ENCODE measurements at places on chromosomes 12 and 14.

DNA sequence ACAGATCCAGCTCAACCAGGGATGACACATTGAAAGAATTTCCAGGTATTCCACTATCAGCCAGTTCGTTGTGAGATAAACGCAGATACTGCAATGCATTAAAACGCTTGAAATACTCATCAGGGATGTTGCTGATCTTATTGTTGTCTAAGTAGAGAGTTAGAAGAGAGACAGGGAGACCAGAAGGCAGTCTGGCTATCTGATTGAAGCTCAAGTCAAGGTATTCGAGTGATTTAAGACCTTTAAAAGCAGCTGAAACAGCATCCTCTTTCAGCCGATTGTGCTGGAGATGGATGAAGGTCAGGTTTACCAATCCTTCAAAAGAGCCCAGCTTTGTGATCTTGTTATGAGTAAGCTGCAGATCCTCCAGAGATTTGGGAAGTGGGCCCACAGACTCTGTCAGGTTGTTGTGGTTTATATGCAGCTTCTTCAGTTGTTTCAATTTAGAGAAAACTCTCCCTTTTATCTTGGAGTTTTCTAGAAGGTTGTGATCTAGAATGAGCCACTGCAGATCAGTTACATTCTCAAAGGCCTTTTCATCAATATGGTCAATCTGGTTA lies 3.0 kb downstream of the LUM start:
- DNase-seq, result peak; percentile 28

- DNase-seq, result no peak
These were observed 72.1 kb upstream of the AVPR1A start for GRCh38 chr12:63223128-63223527.

GRCh38 chr12:106311139-106311538 lies 8.6 kb downstream of the TCP11L2 start:
- no peak for DNase-seq

DNA sequence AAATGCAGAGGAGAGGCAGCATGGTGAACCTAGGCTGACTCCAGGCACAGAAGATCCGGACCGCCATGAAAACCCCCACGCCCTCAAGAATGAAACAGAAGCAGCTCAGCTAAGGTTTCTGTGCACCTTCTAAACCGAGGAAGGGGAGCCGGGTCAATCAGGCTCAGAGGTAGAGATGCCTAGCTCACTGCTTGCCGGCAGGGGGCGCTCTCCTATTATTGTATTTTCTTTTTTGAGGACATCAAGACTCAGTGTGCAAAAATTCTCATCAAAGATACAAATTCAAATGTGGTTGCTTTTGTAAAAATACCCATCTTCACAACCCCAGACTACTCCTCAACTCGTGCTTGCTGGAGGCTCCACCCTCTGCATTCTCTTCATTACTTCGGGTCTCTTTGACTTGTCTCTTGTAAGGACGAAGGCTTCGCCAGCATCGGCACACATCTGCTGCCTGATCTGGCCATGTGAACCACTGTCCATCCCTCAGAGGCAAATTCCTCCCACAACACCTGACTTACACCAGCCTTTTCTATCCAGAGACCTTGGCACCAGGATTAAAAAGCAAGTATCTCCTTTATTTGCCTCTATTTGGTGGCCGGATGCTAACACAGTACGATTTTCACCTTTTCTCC lies 33.4 kb upstream of the RNASE3 start:
- DNase-seq, result peak; percentile 44

GRCh38 chr14:63542231-63542999 lies 762 bp downstream of the PPP2R5E start:
- no peak for DNase-seq

DNA sequence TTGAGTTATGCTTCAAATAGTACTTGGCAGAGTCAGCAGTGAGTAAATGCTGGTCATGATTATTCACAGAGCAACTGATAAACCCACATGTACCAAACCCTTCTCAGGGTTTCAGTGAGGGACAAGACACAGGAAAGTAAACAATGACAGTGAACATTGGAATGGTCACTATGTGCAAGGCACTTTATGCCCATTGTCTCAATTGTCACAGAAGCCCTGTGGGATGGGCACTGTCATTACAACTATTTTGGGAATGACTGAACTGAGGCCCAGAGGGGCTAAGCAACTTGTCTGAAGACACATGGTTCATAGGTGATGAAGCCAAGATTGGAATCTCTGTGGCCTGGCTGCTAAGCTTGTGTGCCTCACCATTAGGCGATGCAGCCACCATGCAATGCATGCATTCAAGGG lies 238.5 kb downstream of the RBM19 start:
- peak; percentile 37 for DNase-seq

- peak; percentile 68 for DNase-seq
These were observed 103.1 kb downstream of the HELB start for GRCh38 chr12:66405395-66405794.

- no peak for DNase-seq
These were observed 332.6 kb downstream of the SLC16A7 start for GRCh38 chr12:59928416-59928815.

Measured in fibroblast of skin of abdomen (primary cell).